Left ventricle myocardium superior (tissue), 1 donor: ENCODE measurements at places on chromosomes 7 and 10.

GRCh38 chr7:103446049-103446520 lies at the start of gene SLC26A5:
SLC26A5 (minus strand) TSS chr7:103446207; CDS start chr7:103421514, 24,693 bp downstream.
- DNase-seq: no peak

GRCh38 chr7:46494441-46494840 lies 573.4 kb upstream of the IGFBP3 start:
- DNase-seq: no peak

DNA sequence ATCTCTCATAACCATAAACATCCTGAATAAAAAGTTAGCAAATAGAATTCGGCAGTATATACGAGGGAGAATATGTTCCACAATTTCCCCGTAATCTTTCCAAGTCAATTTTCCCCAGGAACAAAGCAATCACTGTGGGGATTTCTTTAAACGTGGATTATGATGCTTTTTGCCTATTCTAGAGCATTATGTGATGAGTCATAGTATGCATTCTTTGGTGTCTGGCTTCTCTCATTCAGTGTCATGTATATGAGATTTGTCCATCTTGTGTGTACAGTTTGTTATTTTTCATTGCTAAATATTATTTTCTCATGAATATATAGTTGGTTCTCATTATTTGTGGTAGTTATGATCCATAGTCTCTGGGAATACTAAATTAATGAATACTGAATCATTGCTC lies 9.9 kb upstream of the OR9A4 start:
- DNase-seq: no peak

DNA sequence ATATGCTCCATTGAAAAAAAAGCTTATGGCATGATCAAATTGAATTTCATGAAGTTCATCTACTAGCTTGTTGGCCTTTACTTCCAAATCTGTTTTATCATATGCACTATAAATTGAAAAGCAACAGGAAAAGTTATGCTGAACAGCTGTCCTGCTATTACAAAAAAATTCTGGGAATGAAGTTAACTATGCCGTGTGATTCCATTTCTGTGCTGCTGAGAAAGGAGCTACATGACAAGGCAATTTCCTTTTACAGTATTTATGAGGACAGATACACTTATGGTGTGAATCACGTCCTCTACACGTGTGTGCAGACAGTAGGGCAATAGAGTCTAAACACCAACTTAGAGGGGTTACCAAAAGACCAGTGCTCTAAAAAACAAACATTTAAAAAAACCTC lies 426.5 kb upstream of the AKR1E2 start:
- no peak for DNase-seq

- DNase-seq: no peak
Measured at GRCh38 chr10:9381733-9382532, 1327.4 kb downstream of the GATA3 start.

DNA sequence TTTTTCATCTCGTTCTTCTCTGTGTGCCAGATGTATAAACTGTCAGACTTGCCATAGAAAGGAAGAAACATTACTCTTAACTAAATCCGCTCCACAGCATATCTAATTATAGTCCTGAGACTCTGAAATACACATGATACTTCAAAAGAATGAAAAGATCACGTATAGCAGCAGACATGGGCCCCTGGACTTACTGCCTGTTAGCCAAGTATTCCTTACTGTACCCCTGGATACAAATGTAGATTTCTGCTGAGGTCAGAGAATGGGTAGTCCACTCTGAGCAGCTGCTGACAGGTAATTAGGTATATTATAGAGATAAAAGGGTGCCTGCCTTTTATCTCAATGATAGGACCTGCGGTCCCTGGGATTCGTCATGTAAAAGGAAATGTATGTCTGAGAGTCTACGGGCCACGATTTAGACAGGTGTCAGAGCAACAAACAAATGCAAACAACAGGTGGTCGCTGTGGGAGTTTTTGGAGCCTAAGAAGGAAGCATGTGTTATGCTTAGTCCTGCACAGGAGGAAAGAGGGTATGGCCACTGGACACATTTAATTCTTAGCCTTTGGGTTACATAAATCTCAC lies 69.4 kb downstream of the VOPP1 start:
- DNase-seq: no peak

- DNase-seq: no peak
Measured at GRCh38 chr7:92056286-92056685, 78.0 kb downstream of the CYP51A1 start.

DNA sequence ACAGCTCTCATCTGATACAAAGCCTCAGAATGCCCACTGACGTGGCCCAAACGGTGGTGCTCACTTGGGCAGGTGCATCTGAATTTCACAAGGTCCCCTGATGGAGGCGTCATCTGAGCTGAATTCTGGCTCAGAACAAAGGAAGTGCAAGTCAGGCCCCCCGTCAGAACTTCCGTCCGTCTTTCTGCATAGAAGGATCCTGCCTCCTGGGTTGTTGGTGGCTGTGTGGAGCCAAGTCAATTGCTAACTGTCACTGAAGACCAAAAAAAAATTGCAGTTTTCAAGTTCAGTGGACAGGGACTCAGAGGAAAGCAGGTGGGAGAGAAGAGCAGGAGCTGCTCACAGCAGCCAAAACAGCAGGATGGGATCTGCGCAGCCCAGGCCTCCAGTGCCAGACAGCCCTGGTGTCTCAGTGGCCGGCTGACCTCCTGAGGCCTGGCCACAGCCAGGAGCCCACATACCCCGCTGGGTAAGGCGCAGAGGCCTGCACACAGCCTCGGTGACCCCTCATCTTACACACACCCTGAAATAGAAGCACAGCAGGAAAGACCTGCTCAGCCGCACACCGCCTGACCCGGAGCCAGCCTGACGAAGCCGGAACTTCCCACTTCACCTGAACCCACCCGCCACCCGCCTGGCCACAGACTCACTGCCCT lies 49.4 kb downstream of the PYROXD2 start:
- DNase-seq: no peak

GRCh38 chr7:105454921-105455320 lies 66.2 kb upstream of the SRPK2 start:
- DNase-seq: no peak

DNA sequence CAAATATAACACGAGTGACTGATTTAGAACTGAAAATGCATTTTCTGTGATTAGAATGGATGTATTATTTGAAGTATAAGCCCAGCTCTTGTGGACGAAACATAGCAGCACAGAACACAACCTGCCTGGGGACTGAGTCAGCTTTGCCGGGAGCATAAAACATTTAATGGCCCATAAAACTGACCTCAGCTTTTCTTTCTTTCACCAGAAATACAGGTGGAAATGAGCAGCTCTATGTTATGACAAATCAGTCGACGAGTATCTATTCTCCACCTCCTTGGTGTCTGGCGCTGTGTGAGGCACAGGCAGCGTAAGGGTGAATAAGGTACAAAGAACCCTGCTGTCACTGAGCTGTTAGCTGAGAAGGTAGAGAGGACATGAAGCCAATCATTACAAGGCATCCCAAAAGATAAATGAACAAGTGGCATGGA lies 471.6 kb upstream of the AKR1E2 start:
- DNase-seq: no peak

DNA sequence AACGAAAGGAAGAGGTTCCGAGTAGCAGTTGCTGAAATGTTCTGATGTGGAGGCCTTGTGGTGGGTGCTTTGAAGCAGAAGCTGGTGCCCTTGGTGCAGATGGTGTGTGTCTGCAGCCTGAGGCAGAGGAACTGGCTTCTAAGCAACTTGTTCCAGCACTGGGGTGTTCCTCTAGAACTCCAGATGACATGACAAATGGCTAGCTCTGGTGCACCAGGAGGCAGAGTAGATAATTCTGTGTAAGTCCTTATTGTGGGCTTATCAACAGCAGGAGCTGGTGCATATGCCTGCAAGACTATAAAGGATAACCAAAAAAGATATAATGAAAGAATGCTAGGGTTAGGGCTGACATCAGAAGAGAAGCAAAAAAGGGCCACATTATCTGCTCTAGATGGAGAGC lies 76.5 kb downstream of the ARL5B start:
- DNase-seq: no peak

DNA sequence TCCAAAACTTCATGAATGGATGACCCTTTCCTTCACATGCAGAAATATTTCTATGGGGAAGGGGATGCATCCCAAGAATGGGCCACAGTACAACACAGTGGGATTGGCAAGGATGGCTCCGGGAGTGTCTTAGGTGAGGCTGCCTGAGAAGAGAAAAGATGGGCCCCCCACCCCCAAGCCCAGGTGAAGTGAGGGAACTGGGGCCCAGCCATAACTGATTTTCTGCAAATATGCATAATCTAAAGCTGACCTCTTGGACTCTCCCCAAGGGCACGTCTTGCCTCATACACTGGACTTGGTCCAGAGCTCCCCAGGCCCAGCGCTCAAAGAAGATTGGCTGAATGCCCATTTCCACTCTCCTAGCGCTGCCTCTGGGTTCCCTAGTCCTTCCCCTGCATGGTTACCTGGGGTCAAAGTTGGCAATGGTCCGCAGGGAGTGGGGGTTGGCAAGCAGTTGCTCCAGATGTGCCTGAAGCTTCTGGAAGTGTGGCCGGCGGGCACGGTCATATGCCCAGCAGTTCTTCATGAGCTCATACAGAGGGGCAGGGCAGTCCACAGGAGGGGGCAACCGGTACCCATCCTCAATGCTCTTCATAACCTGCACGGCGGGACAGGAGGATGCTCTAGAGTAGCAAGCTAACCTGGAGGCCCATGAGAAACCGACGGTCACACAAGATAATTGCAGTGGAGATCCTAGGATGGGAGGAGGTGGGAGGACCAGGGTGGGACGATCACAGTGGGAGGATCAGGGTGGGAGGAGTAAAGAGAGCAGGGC lies 12.3 kb downstream of the ZYX start:
- DNase-seq: peak; percentile 38

- DNase-seq: no peak
Measured at GRCh38 chr7:106952001-106952657, 87.0 kb downstream of the PIK3CG start.

DNA sequence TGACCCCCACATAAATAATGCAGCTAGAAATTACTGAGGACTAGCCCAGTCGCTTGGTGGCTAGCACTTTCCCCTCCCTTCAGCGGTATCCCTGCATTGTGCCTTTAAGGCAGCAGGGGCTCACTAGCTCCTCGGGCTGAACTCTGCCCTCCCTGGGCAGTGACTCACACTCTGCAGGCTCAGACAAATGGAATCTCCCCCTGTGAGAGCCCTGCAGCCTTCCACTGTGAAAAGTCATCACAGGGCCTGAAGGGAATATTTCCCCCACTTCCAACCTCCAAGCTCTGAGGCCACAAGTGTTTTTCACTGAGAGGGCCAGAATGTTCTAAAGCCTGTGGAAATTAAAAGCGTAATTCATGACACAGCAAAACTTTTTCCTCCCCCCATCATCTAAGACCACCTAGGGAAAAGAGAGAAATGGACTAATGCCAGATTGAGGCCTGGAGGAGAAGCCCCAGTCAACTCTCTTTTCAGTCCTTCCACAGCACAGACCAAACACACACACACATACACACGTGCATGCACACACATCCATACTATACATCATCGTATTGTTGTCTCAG lies 93.6 kb upstream of the COL1A2 start:
- peak; percentile 71 for DNase-seq

- no peak for DNase-seq
Measured at GRCh38 chr10:92042541-92042940, 119.0 kb downstream of the BTAF1 start.

- no peak for DNase-seq
Measured at GRCh38 chr10:71945819-71946474, 18.2 kb upstream of the CHST3 start.

GRCh38 chr7:96996958-96997511 lies 8.3 kb upstream of the DLX6 start:
- no peak for DNase-seq

- DNase-seq: no peak
Measured at GRCh38 chr10:104350127-104350635, 3.5 kb upstream of the CFAP58 start.

- no peak for DNase-seq
Measured at GRCh38 chr10:47206449-47207280, 93.3 kb upstream of the GDF10 start.

DNA sequence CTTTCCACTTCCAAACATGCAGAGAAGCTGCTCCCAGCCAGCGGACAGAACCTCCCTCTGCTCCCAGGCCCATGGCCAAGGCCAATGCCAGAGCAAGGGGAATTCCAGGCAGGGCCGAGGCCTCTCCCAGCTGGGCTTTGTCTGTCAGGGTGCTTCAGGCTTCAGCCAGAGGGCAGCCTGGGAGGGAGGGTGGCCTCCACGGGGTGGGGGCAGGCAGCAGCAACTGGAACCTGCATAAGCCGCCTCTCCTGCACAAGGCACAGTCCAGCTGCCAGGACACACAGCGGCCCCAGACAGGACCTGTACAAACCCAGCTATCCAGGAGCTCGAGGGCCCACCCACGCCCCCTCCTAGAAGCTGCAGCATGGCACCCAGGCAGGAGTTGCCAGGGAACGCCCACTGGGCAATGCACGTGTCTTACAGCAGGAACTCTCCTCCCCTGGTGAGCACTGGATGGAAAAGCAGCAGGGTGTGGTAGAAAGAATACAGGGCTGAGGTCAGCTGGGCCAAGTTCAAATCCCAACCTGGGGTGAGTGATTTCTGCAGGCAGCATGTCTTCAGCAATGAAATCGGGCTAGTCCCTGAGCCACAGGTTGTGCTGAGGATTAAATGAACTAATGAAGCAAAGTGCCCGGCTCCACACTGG lies 7.6 kb downstream of the FAM53B start:
- peak; percentile 91 for DNase-seq

DNA sequence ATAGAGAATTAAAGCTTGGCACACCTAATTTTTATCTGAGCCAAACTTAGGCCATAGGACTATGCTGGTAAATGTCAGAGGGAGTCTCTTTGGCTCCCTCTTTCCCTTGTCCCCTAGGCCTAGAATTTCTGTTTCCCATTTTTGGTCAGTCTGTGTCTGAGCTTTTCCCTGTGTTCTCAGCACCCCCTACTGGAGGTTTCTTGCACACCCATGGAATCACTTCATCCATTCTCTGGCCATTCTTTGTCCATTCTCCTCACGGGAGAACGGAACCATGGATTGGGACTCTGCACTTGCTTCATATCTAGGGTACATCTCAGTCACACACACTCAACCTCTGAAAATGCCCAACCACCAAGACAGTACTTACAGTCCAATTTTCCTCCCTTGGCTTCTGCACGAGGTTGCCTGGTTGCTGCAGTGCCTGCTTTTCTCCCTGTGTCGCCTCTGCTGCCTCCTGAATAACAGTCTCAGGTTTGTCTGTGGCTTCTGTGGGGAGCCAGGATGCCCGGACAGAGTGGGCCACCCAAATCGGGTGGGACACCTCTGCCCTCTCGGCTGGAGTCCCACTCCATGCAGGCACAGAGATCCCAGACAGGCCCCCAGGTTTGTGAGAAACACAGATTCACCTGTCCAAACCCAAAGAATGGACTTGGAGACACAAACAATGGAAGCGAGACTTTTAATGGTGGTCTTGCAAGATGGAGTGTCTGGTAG lies 35.1 kb upstream of the DNAH11 start:
- DNase-seq: no peak

DNA sequence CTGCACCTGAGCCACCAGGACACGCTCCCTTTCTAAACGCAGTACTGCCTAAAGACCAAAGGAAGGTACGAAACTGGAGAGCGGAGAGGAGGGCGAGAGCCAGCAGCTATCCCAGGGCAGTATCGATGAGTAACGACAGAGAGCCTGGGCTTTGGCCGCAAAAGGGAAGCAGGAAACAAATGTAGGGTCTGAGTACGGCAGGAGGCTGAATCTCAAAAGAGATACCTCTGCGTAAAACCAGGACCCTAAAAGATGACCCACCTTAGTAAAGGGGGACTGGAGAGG lies 20.4 kb downstream of the PARP12 start:
- no peak for DNase-seq

GRCh38 chr7:151206914-151207313 lies 3.4 kb downstream of the H2BK1 start:
- DNase-seq: no peak
